Chondrocyte (in vitro differentiated cells): ENCODE measurements at places on chromosomes 12 and 14. TPM values are rescaled to one million over a fixed set of nuclear protein-coding genes. Genes with fewer than 3 reads are reported as not detected.

DNA sequence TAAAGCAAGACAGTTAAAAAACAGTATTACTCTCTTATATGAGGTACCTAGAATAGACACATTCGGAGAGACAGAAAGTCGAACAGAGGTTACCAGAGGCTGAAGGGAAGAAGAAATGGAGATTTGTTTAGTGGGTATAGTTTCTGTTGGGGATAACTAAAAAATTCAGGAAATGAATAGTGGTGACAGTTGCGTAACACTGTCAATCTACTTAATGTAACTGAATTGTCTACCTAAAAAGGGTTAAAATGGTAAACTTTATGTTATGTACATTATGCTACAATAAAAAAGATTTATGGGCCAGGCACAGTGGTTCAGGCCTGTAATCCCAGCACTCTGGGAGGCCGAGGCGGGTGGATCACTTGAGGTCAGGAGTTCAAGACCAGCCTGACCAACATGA lies 30.6 kb upstream of the SLC6A13 start:
- no peaks in the 10 kb centered on the region for H3K27me3 ChIP-seq
- no peak overlapping the region for H3K27ac ChIP-seq
- peaks cover 6% of the 10 kb centered on the region for H3K4me1 ChIP-seq
- H3K4me3 ChIP-seq, result no peak overlapping the region
- DNase-seq, result no peak

GRCh38 chr14:94161981-94162380 lies 12.1 kb upstream of the PPP4R4 start:
- DNase-seq, result no peak
- H3K4me1 ChIP-seq, result peaks cover 8% of the 10 kb centered on the region
- H3K4me3 ChIP-seq, result no peak overlapping the region
- H3K36me3 ChIP-seq, result no peaks in the 10 kb centered on the region

- H3K27me3 ChIP-seq, result no peaks in the 10 kb centered on the region
- no peaks in the 10 kb centered on the region for H3K4me1 ChIP-seq
- peaks cover 2% of the 10 kb centered on the region for H3K36me3 ChIP-seq
These were observed 589.2 kb downstream of the SLC16A7 start for GRCh38 chr12:60185060-60185459.

DNA sequence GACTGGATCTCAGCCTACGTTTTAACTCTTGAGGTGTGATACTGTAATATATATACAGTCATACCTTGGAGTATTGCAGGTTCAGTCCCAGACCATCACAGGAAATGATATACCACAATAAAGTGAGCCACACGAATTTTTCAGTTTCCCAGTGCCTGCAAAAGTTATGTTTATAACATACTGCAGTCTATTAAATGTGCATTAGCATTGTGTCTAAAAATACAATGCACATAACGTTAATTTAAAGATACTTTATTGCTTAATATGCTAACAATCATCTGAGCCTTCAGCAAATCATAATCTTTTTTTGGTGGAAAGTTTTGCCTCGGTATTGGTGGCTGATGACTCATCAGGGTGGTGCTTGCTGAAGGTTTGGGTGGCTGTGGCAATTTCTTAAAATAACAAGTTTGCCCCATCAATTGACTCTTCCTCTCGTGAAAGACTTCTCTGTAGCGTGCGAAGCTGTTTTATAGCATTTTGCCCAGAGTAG lies 18.9 kb downstream of the PYROXD1 start:
- H3K27ac ChIP-seq, result no peak overlapping the region
- no peaks in the 10 kb centered on the region for H3K27me3 ChIP-seq
- no peak for DNase-seq
- peaks cover 15% of the 10 kb centered on the region for H3K36me3 ChIP-seq

- peaks cover 31% of the 10 kb centered on the region for H3K4me1 ChIP-seq
- DNase-seq, result no peak
- H3K4me3 ChIP-seq, result no peak overlapping the region
- no peaks in the 10 kb centered on the region for H3K27me3 ChIP-seq
These were observed 5.6 kb downstream of the ERH start for GRCh38 chr14:69392481-69392880.

GRCh38 chr12:106739815-106740530 lies 34.5 kb upstream of the RIC8B start:
- no peaks in the 10 kb centered on the region for H3K36me3 ChIP-seq
- no peak overlapping the region for H3K27ac ChIP-seq
- no peak overlapping the region for H3K4me3 ChIP-seq
- peaks cover 4% of the 10 kb centered on the region for H3K27me3 ChIP-seq

- no peaks in the 10 kb centered on the region for H3K4me1 ChIP-seq
- H3K27me3 ChIP-seq, result peaks cover 18% of the 10 kb centered on the region
- no peak overlapping the region for H3K27ac ChIP-seq
- H3K4me3 ChIP-seq, result no peak overlapping the region
- no peak for DNase-seq
These were observed 13.9 kb upstream of the OAS1 start for GRCh38 chr12:112892856-112893255.

DNA sequence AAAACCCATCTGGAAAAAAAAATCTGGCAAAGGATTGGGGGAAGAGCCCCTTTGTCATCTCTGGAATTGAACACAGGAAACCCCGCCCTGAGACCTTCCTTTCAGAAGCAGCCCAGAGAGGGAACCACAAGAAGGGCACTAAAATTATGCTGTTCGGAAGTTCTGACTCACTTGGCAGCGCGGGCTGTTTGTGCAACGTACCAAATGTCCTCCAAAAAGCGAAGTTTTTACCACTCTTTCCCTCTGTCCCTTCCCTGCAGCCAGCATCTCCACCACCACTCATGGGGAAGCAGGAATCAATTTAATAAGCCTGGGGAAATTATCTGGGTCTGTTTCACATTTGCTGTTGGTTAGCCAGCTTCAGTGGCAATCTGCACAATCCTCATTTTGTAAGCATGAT lies 3.2 kb upstream of the SYNE3 start:
- peak overlapping the region; percentile 88 for H3K27ac ChIP-seq
- DNase-seq, result no peak
- H3K27me3 ChIP-seq, result no peaks in the 10 kb centered on the region
- H3K4me3 ChIP-seq, result no peak overlapping the region
- H3K36me3 ChIP-seq, result no peaks in the 10 kb centered on the region

- no peak overlapping the region for H3K4me3 ChIP-seq
- peaks cover 14% of the 10 kb centered on the region for H3K4me1 ChIP-seq
- DNase-seq, result no peak
- H3K36me3 ChIP-seq, result no peaks in the 10 kb centered on the region
- no peaks in the 10 kb centered on the region for H3K27me3 ChIP-seq
These were observed 132.2 kb downstream of the PLEKHA5 start for GRCh38 chr12:19261773-19262172.

DNA sequence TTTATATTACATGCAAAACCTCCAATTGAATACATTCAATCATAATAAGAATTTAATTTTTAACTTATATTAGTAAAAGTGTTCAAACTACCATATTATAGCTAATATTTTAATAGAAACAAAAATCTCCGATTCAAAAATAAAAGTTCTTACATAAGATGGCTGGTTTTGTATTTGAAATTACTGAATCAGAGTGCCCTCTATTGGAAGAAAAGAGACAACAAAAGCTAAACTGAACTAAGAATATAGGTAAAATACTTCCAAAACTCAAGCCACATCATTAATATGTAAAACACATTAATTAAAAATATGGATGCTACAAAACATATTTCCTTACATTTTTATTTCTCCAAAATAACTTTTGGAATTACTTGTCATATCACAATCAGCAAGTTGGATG lies 120.3 kb downstream of the GARIN6 start:
- H3K36me3 ChIP-seq, result no peaks in the 10 kb centered on the region
- H3K4me1 ChIP-seq, result no peaks in the 10 kb centered on the region
- no peak for DNase-seq

DNA sequence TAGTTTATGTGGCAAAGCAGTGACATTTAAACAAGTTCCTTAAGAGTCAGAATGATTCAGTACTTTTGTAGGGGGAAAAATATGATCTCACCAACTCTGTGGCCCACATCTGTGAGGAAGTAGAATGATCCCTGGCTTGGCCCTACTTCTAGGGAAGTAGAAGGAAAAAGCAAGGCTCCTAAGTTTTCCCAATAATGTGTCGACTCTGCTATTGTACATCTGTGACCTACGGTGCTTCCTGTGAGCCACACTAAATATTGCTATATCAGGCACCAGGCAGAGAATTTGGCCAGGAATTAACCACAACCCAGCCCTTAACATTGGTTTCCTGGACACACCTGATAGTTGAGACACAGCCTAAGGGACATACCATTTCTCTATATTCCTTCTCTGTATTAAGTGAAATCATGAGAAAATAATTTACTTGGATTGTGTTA lies 9.3 kb upstream of the NID2 start:
- no peak for DNase-seq
- no peaks in the 10 kb centered on the region for H3K27me3 ChIP-seq
- H3K4me1 ChIP-seq, result peaks cover 84% of the 10 kb centered on the region
- H3K27ac ChIP-seq, result peak overlapping the region; percentile 82

DNA sequence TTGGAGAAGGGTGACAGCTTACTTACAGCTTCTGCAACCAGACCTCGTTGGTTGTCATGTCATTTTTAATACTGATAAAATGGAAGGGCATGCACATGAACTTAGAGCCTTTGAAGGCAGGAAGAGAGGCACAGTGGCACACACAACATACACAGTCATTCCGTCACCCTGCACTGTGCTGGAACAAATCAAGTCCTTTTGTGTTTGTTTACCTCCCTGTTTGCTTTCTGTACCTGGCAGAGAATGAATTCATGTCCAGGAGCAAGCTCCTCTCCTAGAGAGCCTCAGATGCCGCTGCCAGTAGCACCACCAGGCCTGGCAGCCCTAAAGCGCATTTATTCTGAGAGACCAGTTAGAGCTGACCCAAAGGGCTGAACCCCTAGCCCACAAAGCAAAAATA lies 460.3 kb downstream of the EGLN3 start:
- H3K27me3 ChIP-seq, result no peaks in the 10 kb centered on the region
- no peak overlapping the region for H3K4me3 ChIP-seq
- H3K27ac ChIP-seq, result no peak overlapping the region
- no peak for DNase-seq
- peaks cover 5% of the 10 kb centered on the region for H3K36me3 ChIP-seq

- H3K27ac ChIP-seq, result peak overlapping the region; percentile 91
- H3K4me1 ChIP-seq, result peaks cover 69% of the 10 kb centered on the region
- peaks cover 34% of the 10 kb centered on the region for H3K36me3 ChIP-seq
- no peaks in the 10 kb centered on the region for H3K27me3 ChIP-seq
These were observed 7.6 kb downstream of the AJUBA start for GRCh38 chr14:22974530-22975313.

- peaks cover 13% of the 10 kb centered on the region for H3K4me1 ChIP-seq
- no peak for DNase-seq
- no peaks in the 10 kb centered on the region for H3K27me3 ChIP-seq
- H3K36me3 ChIP-seq, result peaks cover 19% of the 10 kb centered on the region
- no peak overlapping the region for H3K4me3 ChIP-seq
These were observed 26.4 kb downstream of the SETD3 start for GRCh38 chr14:99454246-99454645.

DNA sequence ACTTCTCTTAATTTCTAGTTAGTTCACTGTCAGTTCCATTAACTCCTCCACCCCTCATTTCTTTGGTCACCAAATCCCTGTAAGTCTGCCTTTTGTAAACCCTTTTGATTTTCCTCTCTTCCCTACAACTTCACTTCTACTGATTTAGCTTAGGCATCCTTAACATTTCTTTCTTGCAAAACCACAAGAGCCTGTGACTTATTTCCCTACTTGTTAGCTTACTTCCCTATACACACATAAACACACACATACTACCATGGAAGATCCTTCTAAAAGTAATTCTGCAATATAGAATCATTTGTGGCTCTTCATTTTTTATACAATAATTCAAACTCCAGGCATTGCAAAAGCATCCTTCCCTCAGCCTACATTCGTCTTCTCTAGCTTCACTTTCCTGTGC lies 494.3 kb upstream of the USP15 start:
- no peaks in the 10 kb centered on the region for H3K36me3 ChIP-seq
- DNase-seq, result no peak
- H3K4me1 ChIP-seq, result no peaks in the 10 kb centered on the region

Gene CDKN1B
- total RNA-seq, result 32.1 to 37.9 TPM (median 35.9 TPM) in 3 replicates

Gene MMP17
- 1.3 to 2.4 TPM (median 1.3 TPM) in 3 replicates for total RNA-seq

Gene SMOC1
- total RNA-seq, result 0.41 to 1.7 TPM (median 1.1 TPM) in 3 replicates
